NCI-H82 (cell line): ENCODE measurements at places on chromosomes 7 and 10.

GRCh38 chr10:31000867-31001266, 30.8 kb downstream of the ZNF438 start:
- no peak for DNase-seq

DNA sequence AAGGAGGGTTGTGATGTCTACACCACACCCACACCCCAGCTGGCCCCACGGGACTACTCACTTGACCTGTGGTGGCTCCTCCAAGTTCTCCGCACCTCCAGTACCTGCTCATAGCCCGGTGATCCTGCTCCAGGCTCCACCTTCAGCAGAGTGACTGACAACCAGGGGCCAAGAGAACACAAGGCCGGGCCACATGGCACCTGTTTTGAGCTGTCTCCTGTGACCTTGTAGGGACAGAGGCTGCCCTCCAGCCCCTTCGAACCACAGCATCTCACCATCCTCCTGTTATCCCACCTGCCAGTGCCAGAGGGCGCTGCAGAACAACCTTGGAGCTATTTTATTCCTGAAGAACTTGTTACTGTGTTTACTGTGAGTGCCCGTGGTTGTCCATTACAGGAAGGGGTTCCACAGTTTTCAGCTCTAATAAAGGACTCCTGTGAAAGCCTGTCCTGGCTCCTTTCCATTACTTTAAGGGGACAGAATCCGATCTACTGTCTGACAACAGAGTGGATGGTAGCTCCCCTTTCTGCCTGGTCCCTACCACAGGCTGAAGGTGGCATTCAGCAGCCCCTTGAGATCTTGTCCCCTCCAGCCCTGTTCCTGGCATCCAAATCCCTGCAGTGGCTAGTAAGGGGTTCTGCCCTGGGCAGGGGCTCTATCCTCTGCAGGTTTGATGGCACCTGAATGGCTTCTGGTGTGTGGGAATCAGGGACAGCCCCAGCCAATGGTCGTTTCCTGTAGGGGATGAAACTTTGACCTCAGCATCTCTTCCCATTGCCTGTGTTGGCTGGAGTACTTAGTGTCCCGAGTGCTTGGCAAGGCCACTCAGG, 50.8 kb downstream of the C10orf120 start:
- peak; percentile 55 for DNase-seq

DNA sequence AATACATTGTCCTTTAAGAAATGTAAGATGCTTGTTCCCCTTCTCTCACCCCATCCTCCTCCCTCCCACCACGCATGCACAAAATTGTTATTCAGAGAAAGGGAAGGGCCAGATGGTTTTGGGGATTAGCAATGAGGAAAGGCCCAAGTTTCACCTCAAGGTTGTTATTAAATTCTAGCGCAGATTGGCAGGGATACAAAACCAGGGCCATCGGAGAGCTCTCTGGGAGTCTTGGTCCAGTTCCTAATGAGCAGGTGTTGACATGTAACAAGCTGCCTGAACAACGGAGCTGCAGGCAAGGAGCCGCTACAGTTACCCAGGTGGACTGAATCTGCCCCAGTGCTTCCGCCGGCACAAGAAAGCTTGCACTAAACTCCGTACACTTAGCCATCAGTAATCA, 9.7 kb upstream of the ANK3 start:
- DNase-seq: peak; percentile 96

- DNase-seq: no peak
Observed at GRCh38 chr10:131000743-131001142, 310.8 kb downstream of the TCERG1L start.

DNA sequence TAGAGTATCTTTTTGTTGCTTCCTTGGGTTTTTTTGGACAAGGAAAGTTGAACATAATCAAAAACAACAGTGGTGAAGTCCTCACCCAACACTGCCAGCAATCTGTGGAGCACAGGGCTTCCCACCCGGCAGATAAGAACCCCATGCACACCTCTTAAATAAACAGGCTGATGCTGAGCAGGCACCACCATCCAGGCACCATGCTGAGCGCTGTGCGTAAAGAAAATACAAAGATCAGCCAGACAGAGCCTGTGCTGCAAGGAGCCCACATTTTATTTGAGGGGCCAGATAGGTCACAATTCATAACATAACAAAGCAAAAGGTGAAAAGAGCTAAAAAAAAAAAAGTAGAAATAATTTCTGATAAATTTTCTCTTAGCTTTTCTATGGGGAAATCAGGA, 231.2 kb downstream of the PTPRN2 start:
- DNase-seq: no peak

GRCh38 chr10:34889004-34889869, 74.1 kb upstream of the PARD3 start:
- no peak for DNase-seq

DNA sequence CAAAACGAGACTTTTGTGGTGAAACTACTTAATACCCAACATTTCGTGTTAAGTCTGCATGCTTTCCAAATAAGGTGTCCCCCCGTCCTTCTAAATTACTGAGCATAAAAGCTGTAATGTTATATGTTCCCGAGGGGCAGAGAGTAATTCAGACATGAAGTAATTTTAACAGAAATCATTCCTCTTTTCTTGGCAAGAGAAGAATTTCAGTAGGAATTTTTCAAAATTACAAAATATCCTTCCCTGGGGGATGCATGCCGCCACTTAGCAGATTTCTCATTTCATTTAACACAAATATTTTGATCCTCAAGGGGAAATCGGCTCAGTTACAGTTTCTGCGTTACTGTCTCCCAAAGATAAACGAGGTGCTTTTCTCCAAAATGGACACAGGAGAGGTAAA, 213.2 kb upstream of the RHOBTB1 start:
- no peak for DNase-seq

GRCh38 chr7:110119883-110120581, 970.9 kb upstream of the LRRN3 start:
- no peak for DNase-seq

GRCh38 chr7:91137153-91137787, 127.0 kb upstream of the FZD1 start:
- DNase-seq: no peak

DNA sequence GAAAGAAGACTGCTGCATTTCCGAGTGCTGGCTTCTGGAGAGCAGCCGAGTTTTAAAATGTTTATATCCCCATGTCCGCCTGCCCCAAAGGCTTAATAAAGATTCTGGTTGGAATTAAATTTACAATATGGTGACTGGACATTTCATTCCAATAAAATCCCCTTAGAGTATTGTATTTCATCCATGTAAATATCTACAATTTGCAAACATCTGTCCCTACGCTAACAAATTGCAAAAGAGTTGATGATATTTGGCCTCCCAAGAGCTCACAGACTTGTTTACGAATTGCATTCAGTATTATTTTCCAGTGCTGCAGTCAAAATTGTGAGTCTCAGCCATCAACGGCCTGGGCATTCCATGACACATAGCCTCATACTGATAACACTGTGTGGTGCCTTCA, 50.1 kb downstream of the PLEKHS1 start:
- DNase-seq: no peak

GRCh38 chr10:122446668-122447423, 7.6 kb upstream of the ARMS2 start:
- no peak for DNase-seq

DNA sequence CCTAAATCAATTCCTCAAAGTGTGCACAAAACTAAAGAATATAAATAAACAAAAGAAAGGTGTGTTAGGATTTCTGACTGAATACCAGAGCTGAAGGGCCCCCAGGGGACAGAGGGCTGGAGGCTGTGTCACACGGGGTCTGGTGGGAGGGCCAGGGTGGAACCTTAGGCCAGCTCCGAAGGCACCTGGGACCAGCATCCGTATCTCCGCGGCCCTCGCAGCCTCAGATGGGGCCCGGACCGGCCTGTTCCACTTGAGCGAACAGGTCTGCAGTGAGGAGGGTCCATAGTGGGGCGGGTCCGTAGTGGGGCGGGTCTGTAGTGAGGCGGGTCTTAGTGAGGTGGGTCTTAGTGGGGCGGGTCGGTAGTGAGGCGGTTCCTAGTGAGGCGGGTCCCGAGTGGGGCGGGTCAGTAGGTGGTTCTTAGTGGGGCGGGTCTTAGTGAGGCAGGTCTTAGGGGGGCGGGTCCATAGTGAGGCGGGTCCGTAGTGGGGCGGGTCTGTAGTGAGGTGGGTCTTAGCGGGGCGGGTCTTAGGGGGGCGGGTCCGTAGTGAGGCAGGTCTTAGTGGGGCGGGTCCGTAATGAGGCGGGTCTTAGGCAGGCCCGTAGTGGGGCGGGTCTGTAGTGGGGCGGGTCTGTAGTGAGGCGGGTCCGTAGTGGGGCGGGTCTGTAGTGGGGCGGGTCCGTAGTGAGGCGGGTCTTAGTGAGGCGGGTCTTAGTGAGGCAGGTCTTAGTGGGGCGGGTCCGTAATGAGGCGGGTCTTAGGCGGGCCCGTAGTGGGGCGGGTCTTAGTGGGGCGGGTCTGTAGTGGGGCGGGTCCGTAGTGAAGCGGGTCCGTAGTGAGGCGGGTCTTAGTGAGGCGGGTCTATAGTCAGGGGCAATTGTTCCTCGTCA, 15.1 kb downstream of the GPR146 start:
- DNase-seq: peak; percentile 99

DNA sequence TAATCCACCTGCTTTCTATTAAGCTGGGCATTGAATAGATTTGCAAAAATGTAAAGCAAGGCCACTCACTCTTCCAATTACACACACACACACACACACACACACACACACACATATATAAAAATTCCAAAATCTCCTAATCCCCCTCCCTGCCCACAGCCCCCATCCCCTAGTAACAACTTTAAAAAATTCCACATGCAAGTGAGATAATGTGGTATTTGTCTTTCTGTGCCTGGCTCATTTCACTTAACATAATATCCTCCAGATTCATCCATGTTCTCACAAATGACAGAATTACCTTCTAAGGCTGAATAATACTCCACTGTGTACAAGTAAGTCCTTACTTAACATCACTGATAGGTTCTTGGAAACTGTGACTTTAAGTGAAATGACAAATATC, 24.2 kb downstream of the SH2D4B start:
- DNase-seq: no peak

DNA sequence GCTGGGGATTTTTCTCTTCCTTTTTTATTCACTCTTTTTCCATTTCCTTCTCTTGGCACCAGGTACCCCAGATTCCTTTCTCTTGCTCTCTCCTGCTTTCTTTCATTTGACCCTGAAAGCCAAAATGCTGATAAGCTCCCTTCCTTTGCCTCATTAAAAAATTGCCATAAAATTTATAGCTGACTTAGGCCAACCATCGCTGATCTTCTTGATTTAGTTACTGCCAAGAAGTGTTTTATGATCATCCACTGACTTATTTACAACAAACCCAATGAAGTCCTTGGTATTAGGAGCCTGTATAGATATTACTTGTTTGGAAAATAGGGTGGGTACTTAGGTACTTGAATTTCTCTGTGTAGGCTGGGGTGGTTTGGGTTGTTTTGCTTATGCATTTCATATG, 173.2 kb upstream of the PHYHIPL start:
- no peak for DNase-seq

DNA sequence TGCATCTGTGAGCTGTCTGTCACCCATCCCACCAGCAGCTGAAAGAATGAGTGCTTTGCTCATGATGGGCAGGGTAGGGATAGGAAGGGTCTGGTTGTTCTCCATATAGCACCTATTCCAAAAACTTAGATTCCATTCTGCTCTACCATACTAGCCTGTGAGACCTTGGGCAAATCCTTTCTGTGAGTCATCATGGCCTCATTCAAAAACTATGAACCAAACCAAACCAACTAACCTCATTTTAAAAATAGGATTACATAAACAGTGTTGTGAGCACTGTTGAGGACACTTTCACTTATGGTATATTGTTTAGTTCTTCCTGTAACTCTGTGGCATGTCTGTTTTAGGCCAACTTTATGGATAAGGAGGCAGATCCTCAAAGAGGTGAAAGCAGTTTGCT, 30.9 kb upstream of the STEAP4 start:
- no peak for DNase-seq

GRCh38 chr7:88452646-88453045, 146.0 kb upstream of the STEAP4 start:
- no peak for DNase-seq

DNA sequence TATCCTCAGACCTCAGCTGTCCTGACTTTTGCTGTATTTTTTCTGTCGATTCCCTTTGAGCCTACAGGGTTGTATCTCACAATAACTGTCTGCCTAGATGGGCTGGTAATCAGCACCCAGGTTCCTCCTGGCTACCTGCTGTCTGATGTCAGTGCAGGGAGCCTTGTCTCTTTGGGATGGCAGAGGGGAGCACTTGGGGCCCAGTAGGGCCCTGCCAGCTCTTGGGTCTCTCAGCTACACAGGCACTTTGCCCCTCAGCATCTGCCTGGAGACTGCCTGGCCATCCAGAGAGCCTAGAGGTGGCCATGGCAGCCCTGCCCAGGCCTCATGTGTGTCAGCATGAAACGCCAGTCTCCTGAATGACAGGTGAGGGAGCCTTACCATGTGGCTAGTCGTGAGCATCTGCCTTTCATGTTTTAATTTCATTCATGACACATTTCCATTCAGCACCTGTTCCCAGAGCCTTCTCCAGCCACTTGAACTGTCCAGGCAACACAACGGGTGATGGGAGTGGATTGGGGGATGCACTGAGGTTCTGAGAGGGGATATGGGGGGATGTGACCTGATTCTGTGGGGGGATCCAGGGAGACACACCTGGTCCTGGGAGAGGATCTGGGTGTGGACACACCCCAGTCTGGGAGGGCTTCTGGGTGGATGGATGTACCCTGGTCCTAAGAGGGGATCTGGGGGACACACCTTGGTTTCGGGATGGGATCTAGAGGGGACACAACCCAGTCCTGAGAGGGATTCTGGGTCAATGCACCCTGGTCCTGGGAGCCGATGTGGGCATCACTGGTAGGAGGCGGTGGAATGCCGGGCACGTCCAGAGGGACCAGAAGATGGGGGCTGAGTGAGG, 21.9 kb downstream of the ADCY1 start:
- DNase-seq: no peak

GRCh38 chr7:118918556-118918955, 694.1 kb downstream of the ANKRD7 start:
- peak; percentile 60 for DNase-seq

- DNase-seq: no peak
Observed at GRCh38 chr10:111811517-111811916, 372.0 kb downstream of the GPAM start.

DNA sequence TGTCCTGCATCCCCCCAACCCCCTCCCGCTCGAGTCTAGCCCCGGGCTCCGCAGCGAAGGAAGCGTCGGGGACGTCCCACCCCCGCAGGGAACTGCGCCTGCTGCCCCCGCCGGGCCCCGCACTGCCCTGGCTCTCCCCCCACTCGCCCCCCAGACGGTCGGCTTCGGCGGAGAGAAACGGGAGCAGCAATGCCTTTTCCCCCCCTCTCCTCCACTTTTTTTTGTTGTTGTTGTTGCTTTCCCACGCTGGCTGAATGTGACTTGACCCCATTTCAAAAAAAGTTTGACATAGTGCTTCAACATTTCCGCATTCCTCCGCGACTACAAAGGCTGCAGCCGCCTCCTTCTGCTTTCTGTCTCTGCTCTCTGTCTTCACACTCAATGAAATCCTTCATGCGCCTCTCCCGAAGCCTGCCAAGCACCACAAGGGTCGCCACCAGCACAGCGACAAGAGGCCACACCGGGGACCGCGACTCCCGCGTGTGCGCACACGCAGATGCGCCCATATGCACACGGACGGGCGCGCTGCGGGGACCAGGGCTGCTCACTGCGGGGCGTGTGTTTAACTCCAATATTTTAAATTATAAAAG, 1.0 kb downstream of the CDK6 start:
- peak; percentile 69 for DNase-seq
